ENCODE measurements at places on chromosomes 6 and 20.

DNA sequence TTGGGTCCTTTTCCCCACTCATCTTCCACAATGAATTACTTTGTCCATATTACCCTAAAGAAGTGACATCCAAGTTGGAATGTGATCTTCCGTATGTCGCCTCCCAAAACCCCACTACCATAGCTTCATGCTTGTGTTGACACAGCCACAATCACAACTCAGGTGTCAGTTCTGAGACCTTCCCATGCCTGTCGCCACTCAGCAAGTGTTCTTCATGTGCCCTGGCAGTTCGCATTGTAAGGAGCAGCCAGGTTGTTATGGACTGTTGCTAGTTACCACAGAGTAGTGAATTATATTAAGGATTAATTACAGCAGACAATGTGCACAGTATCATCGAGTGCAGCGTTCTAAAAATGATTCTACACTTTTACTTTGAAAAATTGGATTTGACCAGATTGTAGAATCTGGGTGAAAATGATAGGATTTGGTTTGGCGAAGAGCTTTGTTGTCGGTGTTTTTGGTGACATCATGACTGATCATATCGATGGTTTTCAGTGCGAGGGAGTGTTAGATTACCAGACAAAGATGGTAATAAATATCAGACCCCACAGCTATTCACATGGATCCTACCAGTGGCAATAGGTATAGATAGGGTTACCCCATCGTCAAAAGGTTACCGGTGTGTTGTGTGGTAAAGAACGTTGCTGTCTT, 1.7 kb downstream of the PCMTD2 start:
- no peak for DNase-seq

GRCh38 chr20:36885356-36885755, 9.4 kb downstream of the TLDC2 start:
- DNase-seq = no peak

- DNase-seq = no peak
These were observed 138.5 kb downstream of the ZDHHC14 start for GRCh38 chr6:157519255-157520116.

DNA sequence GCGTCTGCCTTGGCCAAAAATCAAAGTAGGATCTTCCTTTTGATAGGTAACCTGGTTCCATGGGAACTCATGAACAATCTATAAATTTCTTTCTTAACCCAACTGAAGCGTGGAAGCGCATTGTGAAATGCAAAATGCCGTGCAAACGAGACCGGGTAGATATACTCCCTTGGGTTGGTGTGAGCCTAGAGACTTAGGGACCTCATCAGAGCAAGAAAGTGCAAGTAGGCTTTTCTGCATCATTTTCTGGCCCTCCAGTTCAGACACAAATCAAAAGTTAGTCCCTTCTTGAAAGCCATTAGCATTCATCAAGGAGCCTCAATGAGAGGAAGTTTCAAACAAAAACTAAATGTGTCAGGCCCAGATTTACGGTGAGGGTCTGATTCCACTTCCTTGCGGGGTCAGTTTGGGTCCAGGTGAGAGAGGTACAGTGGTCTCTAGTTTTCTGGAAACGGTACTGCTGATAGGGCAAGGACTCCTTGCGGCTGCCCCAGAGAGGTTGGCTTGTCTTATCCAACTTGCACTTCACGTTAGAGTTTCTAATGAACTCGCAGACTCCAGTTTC, 5.3 kb upstream of the ZNF184 start:
- no peak for DNase-seq

DNA sequence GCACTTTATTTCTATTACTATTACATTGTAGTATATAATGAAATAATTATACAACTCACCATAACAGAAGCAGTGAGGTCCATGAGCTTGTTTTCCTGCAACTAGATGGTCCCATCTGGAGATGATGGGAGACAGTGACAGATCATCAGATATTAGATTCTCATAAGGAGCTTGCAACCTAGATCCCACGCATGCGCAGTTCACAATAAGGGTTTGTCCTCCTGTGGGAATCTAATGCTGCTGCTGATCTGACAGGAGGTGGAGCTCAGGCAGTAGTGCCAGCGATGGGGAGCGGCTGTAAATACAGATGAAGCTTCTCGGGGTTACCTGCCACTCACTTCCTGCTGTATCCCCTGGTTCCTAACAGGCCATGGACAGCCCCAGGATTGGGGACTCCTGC, 139.5 kb upstream of the TCF21 start:
- no peak for DNase-seq

DNA sequence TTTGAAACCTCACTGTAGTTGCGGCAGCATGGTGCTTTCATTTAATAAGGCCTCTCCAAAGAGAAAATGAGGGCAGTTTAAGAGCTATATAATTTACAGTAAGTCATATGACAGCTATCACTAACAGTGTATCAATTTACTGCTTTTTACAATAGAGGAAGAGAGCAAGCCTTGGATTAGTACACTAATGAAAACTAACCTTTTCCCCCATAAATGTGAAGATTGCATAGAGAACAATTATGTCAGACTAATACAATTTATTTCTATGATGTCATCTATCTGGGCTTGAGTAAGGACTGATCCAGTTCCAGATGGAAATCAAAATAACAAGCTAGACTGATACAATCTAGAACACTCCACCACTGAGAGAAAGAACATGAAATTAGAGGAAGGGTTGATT, 78.1 kb upstream of the FAM83B start:
- no peak for DNase-seq

- DNase-seq = no peak
These were observed 348.6 kb upstream of the CDH4 start for GRCh38 chr20:60903325-60903971.

DNA sequence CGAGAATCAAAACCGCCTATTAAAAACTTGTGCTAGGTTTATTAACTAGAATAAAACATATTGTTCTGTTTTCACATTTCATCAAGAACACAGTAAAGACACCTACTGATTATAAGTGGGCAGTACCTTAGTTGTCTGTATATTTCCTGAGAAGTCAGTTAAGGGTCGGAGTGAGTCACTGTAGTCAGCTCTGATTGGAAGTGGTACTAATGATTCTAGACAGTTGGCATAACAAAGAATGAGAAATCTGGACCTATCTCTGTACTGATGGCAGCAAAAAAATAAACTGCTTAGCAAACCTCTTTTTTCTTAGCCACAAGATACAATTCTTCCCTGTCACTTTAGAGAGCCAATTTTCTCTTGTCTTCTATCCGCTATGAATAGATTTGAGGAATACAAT, 387.3 kb upstream of the ADGRB3 start:
- DNase-seq = no peak

DNA sequence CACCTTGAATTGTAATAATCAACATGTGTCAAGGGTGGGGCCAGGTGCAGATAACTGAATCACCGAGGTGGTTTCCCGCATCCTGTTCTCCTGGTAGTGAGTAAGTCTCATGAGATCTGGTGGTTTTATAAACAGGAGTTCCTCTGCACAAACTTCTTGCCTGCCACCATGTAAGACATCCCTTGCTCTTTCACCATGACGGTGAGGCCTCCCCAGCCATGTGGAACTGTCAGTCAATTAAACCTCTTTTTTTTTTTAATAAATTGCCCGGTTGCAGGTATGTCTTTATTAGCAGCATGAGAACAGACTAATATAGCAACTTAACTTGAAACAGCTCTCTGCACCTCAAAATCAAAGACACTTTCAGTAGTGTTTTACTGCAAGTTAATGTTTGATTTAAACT, 121.6 kb downstream of the OGFRL1 start:
- no peak for DNase-seq

DNA sequence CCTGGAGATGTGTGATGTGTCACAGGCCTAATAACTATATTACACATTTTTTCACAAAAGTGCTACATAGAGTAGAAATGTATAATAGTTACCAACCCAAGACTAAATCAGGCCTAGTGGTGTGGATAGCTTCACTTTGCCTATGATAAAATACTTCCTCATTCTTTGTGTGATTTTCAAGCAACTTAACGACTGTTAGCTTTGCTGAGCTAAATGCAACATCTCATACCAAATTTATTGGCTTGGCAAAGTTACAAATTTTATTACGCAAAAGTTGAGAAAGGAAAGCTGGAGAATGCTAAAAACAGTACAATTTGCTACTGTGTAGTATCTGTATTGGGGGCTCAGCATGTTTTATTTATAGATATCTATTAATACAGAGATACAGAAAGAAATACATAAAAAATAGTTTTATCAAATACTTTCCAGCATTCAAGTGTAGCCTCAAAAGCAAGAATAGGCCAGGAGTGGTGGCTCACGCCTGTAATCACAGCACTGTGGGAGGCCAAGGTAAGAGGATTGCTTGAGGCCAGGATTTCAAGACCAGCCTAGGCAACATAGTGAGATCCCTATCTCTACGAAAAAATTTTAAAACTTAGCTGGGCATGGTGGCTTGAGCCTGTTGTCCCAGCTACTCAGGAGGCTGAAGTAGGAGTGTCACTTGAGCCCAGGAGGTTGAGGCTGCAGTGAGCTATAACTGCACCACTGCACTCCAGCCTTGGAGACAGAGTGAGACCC, 3.6 kb upstream of the EDN1 start:
- no peak for DNase-seq

DNA sequence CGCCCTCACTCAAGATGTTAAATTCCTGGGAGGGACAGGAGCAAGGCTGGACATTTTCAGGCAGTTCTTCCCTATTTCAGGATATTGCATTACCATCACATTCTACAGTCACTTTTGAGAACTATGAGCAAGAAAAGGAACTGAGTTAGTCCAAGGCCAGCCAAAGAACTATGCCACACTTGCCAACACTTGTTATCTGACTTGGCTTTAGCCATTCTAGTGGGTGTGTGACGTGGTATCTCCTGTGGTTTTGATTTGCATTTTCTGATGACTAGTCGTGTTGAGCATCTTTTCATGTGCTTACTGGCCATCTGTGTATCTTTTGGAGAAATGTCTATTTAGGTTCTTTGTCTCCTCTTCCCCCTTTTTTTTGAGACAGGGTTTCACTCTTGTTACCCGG, 12.0 kb downstream of the XRN2 start:
- DNase-seq = no peak

- DNase-seq = no peak
These were observed 607.1 kb downstream of the COL12A1 start for GRCh38 chr6:74598462-74599393.

DNA sequence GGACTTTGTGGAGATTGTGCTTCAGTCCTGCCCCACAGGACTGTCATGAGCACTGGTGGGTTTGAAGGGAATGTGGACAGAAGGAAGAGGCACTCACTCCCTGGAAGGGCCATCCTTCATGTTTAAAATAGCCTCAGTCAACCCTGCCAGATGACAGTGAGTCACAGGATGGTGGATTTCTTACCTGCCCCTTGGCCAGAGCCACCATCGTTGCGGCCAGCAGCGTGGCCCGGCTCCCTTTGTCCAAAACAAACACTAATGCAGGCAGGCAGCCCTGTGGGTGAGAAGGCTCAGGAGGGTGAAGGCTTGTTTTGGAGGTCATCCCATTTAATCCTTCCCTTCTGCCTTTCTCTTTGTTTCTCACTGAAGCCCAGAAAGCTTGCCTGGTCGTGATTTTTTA, 422.7 kb downstream of the CD83 start:
- no peak for DNase-seq

- no peak for DNase-seq
These were observed 1.0 kb downstream of the SLC32A1 start for GRCh38 chr20:38725148-38725901.

DNA sequence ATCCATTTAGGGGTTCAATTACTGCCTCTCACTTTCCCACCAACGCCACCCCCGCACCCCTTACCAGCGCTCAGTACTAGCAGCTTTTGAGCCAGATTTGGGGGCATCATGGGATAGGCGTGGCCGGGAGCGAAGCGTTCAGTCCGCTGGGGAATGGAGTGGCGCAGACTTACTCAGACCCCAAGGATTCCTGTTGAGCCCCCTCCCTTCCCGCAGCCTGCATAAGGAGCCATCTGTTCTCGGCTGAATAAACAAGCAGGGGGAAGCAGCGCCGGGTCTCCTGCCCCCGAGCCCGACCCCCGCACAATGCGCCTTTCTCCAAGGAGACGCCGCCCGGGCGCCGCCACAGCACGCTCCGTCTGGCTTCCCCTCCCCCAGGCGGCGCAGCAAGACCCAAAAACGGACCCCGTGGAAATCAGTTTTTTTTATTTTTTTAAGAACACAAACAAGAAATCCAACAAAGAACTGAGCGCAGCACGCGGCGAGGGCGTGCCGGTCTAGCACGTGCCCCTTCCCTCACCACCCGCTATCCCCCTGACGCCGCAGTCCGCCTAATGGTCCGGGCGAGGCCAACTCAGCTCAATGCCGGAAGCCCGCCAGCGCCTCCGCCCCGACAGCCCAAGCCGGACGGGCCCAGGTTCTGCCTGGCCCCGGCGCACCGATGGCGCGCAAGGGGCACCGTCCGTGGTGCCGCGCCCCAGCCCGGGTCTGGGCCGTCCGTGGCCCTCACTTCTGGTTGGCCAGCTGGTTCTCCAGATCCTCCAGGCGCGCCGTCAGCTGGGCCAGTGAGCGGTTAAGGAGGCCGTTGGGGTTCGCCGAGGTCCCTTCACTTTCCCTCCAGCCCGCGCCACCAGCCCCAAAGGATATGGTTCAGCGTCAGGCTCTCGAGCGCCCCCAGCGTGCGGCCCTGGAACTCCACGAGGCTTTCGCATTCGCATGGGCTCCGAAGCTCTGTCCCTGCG, 13.3 kb upstream of the RBPJL start:
- peak; percentile 71 for DNase-seq

GRCh38 chr20:46681032-46681854, 8.0 kb downstream of the TP53RK start:
- peak; percentile 64 for DNase-seq

GRCh38 chr20:55213653-55214052, 738.3 kb downstream of the DOK5 start:
- DNase-seq = no peak
